ENCODE measurements at places on chromosomes 5 and 9.

DNA sequence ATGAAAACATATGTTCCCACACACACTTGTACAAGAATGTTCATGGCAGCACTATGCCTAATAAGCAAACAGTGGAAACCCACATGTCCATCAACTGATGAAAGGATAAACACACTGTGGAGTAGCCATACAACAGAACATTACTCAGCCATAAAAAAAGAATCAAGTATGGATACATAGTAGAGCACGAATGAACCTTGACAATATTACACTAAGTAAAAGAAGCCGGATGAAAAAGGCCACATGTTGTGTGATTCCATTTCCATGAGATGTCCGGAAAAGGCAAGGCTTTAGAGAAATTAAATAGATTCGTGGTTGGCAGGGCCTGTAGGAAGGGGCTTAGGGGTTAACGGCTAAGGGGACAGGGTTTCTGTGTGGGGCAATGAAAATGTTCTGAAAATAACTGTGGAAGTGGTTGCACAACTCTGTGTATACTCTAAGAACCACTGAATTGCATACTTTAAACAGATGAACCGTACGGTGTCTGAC lies 51.4 kb downstream of the COL23A1 start:
- no peak for DNase-seq

DNA sequence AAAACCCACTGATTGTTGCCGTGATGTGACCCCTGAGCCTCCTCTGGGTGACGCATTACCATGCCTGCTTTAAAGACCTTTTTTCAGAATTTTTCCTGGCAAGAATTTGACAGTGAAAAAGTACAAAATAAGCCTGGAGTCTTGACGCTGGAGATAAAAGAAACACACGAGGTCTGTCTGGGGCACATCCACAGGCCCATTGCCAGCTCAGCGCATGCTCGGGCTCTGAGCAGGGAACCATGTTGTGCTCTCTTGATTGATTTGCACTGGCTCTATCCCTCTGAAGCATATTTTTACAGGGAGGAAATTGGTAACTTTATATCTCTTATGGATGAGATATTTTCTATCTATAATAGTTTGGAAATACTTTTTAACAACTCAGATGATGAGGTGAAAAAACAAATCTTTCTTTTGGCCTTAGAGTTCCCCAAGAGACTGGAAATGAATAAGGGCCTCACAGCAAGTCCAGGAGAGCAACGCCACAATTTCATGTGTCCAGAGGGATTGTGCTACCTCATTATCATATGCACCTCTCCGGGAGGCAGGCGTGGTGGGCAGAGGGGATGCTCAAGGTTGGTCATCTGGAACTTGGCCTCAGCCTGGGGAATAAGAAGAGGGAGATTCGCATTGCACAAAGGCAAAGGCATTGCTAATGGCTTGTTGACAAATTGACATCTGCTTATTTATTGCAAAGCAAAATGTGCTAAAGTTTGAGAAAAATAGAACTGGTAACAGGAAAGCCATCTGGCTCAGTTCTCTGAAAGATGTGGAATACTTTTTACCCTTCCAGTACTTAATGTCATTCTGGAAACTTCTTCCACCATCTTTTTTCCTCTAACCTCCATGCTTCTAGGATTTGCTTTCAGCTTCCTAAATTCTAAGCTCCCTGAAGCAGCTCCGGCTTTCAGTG lies 183.8 kb downstream of the PJA2 start:
- no peak for DNase-seq

- DNase-seq = no peak
Measured at GRCh38 chr9:93305497-93306020, 121.6 kb downstream of the WNK2 start.

- no peak for DNase-seq
Measured at GRCh38 chr5:15980835-15981234, 198.8 kb downstream of the MARCHF11 start.

- no peak for DNase-seq
Measured at GRCh38 chr5:174529925-174530681, 194.3 kb upstream of the MSX2 start.

- DNase-seq = no peak
Measured at GRCh38 chr5:62974623-62975022, 396.0 kb downstream of the LRRC70 start.

DNA sequence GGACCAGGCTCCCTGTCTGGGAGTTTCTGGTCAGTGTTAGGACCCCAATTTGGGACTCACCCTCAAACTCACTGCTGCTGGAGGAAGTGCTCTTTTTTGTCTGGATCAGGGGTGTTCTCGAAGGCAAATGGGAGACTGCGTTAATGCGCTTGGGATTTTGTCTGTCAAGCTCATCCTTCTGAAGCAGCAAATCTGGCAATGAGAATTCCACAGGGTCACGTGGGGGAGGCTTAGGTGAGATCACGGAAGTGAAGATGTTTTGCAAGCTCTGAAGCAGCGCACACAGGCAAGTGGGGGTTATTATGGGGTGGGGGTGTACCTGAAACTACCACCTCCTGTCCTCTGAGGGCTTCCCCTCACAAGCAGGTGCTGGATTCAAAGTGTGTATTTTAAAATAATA lies 10.5 kb upstream of the TEX53 start:
- no peak for DNase-seq

GRCh38 chr5:61673007-61673735 lies 341.1 kb downstream of the ZSWIM6 start:
- DNase-seq = no peak

GRCh38 chr9:121494192-121494591 lies 5.5 kb downstream of the GGTA1 start:
- DNase-seq = no peak

DNA sequence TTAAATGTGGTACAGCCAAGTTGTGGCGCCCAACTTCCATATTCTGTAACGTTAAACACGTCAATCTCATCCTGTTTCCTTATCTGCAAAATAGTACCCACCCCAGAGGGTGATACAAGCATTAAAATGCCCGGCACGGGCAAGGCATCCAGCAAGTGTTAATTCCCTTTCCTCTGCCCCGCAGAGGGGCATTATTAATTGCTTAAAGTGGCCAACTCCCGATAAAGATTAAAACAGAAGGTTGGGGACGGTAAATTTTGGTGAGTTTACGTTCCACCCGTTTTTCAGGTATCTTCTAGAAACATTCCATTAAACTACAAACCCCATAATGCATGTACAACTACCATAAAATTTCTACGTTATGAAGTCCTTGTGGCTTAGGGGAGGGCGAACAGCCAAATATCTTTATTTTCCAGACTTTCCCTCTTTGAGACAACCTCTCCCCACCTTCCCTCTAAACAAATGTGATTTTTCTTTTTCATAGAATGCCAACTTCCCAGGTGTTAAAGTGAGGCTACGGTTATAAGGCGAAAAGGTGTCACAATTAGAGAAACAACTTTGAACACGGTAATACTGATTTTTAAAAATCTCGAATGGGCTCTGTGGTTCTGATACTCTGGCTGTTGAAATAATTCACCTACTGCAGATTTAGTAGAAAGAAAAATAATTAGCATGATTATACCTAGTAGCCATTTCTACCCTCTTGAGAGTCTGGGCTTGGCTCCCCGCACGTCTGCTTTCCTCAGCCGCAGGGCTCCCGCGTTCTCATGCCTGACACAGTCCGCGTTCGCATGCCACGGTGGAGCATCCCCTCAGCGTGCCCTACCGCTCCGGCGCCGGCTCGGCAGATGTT lies 1.2 kb upstream of the GPBP1 start:
- DNase-seq = no peak

DNA sequence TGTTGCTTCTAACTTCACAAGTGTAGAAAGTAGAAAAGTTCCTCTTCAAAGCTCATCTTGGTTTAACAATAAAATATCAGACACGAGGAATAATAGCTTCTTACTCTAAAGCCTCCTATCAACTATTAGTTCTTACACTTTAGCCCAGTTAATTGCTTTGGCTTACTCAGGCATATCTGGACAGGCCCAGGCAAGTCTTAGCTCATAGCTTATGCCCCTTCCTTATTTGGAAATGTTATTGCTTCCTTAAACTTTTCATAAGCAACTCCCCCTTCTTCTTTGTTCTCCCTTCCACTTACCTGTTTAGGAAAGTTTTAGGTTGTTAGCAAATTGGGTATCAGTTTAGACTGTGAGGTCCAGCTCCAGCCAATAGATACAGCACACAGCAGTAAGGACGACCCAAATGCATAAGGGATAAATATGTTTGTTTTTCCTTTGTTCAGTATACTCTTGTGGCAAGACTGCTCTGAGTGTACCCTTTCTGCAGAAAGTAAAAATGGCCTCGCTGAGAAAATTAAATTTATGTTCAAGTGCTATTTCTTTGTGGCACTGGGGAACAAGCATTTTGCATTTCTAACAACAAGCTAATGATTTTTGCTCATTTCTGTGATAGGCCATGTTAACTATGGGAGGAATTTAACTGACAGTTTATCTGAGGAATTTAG lies 162.1 kb downstream of the SMC2 start:
- DNase-seq = no peak

- DNase-seq = no peak
Measured at GRCh38 chr9:81534138-81534875, 155.0 kb downstream of the TLE1 start.

DNA sequence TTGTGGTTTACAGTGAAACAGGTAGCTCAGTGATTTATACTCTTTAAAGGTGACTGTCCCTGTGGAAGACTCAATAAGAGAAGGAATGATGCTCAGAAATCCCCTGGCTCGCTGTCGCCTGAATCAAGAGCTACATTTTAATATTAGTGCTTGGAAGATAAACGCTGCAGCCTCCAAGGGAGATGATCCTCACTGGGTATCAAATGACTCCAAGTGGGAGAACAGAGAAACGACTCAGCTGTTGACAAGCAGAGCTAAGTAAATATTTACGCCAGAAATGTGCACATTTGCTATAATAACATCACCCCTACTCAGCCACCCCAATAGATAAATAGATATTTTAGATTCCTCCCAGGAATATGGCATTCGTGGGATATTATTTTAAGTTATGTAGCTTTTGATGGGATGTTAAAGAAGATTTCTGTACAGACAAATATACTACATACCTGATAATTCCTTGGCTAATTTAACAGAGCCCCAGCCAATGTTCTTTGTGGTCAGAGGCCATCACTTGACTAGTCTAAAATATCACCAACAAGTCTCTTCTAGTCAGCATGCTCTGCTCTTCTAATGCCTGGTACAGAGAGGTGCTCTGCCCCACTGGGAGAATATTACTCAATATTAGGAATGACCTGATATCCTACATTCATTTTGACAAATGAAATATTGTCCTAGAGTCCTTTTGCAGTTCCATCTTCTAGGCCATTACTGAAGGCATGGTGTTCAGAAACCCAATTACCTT lies 18.3 kb upstream of the CCDC192 start:
- no peak for DNase-seq
